ENCODE measurements at places on chromosomes 5 and 9.

- no peak for DNase-seq
Measured at GRCh38 chr5:64939772-64940510, 171.2 kb downstream of the CWC27 start.

DNA sequence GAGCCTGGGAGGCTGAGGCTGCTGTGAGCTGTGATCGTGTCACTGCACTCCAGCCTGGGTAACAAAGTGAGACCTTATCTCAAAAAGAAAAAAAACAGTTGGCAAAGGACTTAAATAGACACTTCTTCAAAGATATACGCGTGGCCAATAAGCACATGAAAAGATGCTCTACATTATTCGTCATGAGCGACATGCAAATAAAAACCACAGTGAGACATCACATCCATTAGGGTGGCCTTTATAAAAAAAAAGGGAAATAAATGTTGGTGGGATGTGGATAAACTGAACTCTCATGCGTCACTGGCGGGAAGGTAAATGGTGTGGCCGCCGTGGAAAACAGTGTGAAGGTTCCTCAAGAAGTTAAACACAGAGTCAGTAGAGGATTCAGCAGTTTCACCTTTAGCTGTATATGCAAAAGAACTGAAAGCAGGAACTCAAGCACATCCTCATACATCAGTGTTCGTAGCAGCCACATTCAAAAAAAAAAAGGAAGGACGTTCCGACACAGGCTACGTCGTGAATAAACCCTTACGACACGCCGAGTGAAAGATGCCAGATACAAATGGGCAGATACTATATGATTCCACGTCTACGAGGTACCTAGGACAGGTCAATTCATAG is 24.5 kb upstream of the NRARP start:
- DNase-seq, result no peak

DNA sequence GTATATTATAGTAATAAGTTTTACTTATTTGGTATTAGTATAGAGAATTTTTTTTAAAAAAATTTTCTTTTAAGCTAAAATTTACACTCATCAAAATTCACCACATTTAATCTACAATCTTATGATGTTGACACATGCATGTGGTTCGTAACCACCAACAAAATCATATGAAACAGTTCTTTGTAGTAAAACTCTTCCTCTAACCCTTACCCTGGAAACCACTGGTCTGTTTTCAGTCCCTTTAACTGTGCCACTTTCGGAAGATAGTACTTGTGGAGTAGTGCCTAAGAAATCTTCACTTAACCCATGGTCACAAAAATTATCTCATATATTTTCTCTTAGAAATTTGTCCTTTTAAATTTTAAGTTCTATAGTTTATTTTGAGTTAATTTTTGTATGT is 1498.8 kb downstream of the MAT2B start:
- no peak for DNase-seq

DNA sequence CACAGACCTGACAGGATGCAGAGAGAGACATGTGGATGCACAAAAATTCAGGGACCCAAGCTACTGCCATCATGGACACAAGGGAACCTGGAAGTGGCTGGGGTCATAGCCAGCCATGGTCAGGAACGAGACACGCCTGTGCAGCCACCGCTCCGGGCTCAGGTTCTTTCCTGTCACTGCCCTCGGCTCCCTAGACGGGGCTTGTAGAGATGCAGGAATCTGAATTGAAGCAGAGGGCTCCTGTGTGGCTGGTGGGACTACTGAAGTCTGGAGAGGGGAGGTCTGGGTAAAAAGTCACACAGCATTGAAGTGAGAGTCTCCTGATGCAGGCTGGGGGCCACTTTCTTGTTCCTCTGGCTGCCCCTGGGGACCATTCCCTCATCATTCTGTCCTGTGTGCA is 32.3 kb upstream of the PTGS1 start:
- no peak for DNase-seq

GRCh38 chr9:95029720-95030119 is 287.8 kb downstream of the FANCC start:
- DNase-seq, result no peak

DNA sequence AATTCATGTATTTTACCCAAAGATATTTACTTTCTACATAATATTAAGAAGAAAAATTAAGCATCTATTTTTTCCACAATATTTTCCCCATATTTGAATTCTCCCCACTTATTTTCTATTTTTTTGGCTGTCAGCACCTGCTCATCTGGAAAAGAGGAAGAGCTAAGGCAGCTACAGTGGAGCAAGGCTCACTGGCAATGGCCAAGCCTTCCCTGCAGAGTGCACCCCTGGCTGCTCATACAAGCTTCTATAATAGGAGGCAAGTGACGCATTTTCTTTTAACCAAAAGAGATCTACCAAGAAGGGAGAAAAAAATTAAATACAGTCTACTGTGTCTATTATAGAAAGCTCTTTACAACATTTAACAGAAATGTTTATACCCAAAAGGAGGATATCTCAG is 72.5 kb downstream of the AUH start:
- no peak for DNase-seq

DNA sequence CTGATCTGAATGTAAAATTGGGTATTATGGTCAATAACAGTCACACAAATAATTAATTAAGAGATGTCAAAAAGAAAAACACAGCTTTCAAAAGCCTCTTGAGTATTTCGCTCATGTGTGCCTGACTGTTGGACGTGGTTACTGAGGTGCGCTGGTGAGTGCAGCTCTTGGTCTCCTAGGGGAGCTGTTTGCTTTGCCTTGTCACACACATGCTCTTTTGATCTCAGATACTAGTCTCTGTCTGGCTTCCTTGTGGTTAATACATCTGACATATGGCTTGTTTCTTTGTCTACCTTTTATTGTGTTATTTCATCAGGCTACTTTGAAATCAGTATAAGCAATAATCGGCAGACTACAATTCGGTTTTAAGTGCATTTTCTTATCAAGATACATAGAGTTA is 51.5 kb downstream of the PCSK1 start:
- no peak for DNase-seq

DNA sequence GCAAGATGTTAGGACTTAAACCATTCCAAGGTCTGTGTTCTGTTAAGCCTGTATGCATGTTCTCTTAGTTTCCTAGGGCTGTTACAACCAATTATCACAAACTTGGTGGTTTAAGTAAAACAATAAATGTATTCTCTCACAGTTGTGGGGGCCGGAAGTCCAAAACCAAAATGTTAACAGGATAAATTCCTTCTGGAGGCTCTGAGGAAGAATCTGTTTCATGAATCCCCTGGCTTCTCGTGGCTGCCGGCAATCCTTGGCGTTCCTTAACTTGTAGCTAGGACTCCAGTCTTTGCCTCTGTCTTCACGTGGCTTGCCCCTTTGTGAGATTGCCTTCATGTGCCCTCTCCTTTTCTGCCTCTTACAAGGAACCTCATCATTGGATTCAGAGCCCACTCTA is 30.4 kb downstream of the FEM1C start:
- DNase-seq, result no peak

DNA sequence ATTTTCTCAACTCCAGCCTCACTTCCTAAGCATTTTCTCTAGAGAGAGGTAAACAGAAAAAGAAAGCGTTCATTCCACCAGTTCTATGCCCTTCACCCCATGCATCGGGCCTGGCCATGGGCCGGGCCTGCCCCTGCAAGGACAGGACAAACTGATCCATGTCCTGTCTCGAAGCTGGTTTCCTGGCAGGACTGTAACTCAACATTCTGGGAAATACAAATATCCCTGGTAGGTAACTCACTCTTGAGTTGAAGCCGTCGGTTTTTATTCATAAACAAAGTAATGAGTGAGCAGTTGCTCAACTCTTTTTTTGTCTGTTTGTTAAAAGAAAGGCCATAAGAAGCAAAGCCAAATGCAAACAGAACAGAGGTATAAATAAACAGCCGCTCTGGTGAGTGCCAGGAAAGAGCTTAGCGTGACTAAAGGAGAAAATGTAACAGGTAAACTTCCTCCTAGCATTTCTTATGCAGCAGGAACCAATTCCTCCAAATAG is 64.4 kb upstream of the DNAH5 start:
- peak; percentile 80 for DNase-seq

- DNase-seq, result no peak
Measured at GRCh38 chr9:88321764-88322163, 66.5 kb upstream of the SPIN1 start.

DNA sequence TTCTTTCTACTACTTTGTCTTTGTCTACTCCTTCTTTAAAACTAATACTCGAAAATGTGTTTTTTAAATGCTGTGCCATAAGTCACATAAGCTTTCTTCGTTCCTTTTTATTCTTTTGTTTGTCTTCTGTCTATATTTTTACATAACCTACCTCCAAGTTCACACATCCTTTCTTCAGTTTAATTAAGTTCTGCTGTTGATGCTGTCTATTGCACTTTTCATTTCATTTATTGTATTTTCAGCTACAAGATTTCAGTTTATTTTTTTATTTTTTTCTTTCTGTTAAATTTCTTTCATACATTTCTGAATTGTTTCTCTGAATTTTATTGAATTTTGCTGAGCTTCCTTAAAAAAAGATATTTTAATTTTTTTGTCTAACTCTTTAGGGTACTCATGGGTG is 878.2 kb downstream of the MAT2B start:
- DNase-seq, result no peak

GRCh38 chr5:83718195-83718825 is 2.3 kb downstream of the HAPLN1 start:
- peak; percentile 24 for DNase-seq

GRCh38 chr5:132475987-132476875 is 14.3 kb downstream of the IRF1 start:
- no peak for DNase-seq

DNA sequence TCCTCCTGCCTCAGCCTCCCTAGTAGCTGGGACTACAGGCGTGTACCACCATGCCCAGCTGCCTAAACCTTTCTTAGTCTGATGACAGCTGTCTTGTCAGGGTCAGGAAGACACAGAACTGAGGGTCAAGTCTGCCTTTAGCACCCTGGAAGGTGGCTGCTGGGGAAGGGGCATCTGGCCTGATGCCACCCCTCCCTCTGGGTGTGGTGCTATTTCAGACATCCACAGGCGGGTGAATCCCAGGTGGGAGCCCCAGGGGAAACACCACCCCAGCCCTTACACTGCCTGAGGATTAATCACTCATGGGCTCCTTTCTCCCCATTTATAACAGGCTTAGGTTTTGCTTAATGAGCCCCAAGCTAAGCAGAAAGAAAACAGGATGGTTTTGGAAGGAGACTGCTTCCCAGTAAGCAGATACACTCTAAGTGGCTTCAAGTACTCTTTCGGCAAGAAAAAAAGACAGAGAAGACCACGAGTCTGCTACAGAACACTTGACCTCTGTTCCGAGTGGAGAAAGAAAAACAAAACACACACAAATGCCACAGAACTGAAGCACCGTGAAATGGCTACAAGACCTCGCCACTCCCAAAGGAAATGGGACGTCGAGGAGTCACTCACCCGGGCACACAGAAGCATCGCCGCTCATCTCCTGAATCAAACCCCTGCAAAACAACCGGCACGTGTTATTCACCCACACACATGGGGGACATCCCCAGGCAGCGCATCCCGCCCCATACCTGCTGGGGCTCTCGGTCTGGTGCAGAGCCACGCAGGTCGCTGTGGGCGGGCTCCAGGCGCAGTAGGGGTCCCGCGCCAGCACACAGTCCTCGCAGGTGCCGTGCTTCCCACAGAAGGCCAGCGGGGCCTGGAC is 62.4 kb downstream of the SECISBP2 start:
- no peak for DNase-seq

- DNase-seq, result no peak
Measured at GRCh38 chr9:124146031-124146561, 111.7 kb upstream of the NEK6 start.

GRCh38 chr5:23506329-23507236 is 826 bp upstream of the PRDM9 start:
- DNase-seq, result no peak

DNA sequence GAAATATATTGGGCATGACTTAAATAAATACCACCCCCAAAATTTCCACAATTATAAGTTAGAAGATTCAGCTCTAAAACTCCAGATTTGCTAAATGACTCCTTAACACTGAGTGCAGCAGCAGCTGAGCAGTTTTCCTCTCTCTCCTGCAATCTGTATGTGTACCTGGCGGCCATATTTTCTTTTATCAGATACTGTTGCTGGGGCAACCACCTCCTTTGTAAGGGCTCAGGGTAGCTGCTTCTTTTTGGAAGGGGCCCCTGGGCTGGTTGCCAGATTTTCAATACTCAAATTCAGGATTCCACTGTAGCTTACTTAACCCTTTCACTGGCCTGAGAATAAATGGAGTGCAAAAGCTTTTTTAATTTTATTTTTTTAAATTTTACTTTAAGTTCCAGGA is 197.0 kb downstream of the TAF11L14 start:
- DNase-seq, result no peak

DNA sequence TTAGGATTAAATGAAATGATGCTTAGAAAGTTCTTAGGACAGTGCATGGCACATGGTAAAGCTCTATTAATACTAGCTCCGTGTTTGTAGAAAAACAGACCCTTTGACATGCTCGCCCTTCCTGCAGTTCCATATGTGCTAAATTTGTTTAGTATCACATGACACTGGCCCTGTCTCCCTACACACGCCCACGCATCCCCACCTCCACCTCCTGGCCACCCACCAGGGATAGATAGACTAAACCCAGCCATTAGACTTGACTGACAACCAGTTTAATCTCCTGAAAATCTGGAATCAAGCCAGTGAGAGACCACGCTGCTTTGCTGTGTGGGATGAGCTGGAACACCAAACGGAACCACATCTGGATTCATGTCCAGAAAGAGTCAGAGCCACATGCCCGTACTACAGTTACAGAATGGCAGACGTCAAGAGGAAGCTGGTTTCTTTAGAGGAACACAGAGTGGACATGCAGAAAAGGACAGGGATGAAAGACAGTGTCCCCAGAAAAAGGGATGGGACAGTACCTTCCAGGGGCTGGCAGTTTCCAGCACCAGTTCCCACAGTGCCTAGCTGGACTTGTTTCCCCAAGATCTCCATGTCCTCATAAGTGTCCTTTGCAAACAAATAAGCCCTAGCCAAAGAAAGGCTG is 186.1 kb downstream of the PDZD2 start:
- no peak for DNase-seq

DNA sequence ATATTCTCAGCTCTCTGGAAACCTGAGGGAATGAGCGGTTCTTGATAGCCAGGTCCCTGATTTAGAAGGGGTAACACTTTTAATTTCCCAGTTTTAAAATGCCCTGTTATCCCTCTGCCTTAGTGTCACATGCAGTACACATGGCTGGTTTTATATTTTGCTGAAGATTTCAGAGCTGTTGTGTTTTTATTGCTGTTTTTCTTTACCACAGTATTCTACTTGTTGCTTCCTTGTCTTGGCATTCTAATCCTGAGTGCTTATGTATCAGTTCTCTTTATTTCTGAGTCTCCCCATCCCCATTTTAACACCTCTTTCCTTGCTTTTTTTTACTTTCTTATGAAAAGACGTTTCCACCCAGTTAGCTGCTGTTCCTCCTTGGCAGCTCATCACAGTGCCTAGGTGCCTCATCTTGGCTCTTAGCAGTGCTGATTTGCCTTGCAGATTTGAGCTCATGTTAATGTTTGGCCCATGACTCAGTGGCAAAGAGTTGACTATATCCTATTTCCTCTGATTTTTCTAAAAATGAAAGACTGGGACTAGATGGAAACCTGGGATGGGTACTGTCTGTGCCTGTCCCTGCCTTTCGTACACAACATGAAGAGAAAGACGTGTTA is 3.7 kb downstream of the MTRR start:
- no peak for DNase-seq

GRCh38 chr5:96977228-96977627 is 41.3 kb downstream of the LNPEP start:
- DNase-seq, result no peak

All from Panc1 (cell line).